ENCODE measurements at places on chromosomes 4 and X. TPM values are rescaled to one million over a fixed set of nuclear protein-coding genes. Genes with fewer than 3 reads are reported as not detected.
A peak's percentile ranks its signal among the peaks of the same experiment; 100 is the strongest.

- peaks cover 13% of the 10 kb centered on the region for H3K36me3 ChIP-seq
- no peaks in the 10 kb centered on the region for H3K4me1 ChIP-seq
- no peak overlapping the region for H3K4me3 ChIP-seq
- no peak for DNase-seq
- H3K27ac ChIP-seq = no peak overlapping the region
Measured at GRCh38 chr4:39900966-39901365, 76.7 kb downstream of the PDS5A start.

SOD3 gene
- total RNA-seq = not detected

GRCh38 chr4:8439168-8439567 is 1.4 kb downstream of the ACOX3 start:
- peaks cover 32% of the 10 kb centered on the region for H3K36me3 ChIP-seq
- H3K27me3 ChIP-seq = no peaks in the 10 kb centered on the region
- no peak for DNase-seq
- H3K4me1 ChIP-seq = peaks cover 62% of the 10 kb centered on the region
- H3K4me3 ChIP-seq = peak overlapping the region; percentile 87
- peak overlapping the region; percentile 58 for H3K27ac ChIP-seq

ERAS gene
- 0.54 TPM for total RNA-seq

TRIM61 gene
- 4.1 TPM for total RNA-seq

DNA sequence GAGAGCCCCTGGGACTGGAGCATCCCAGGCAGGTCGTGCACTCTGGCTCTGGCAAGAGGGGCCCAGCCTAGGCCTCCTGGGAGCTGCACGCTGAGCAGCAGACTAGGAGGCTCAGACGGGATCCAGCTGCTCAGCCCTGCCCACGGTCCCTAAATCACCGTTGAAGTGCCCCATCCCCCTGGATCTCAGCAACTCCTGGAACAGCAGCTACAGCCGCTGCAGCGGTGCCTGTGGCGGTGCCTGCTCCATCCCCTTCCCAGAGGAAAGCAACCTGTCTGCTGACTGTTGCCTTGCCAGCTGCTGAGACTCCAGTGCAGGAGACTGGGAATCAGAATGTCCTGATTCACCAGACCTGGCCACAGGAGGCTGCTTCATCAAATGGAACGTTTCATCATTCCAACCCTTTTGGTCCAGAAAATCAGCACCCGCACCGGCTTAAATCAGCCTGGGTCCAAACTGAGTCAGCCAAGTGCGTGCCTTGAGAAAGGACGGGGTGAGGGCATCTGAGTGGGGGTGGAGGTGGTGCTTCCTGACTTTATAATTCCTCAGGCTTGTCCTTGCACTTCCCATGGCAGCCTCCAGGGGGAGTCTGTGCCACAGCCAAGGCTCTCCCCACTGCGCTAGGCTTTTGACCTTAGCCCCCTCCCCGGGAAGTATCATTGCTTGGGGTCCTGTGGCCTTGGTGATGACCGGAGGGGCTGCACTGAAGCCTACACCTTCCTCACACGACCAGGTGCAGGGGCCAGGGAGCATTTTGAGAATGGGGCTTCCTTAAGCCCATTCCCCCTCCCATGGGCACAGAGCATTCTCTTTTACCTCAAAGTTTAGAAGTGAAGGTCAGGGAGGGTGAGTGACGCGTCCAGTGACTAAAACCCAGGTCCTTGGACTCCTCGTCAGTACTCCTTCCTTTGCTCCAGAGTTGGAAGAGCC is 6.5 kb downstream of the ZNF185 start:
- H3K36me3 ChIP-seq = no peaks in the 10 kb centered on the region
- H3K27me3 ChIP-seq = no peaks in the 10 kb centered on the region
- DNase-seq = peak; percentile 16

DNA sequence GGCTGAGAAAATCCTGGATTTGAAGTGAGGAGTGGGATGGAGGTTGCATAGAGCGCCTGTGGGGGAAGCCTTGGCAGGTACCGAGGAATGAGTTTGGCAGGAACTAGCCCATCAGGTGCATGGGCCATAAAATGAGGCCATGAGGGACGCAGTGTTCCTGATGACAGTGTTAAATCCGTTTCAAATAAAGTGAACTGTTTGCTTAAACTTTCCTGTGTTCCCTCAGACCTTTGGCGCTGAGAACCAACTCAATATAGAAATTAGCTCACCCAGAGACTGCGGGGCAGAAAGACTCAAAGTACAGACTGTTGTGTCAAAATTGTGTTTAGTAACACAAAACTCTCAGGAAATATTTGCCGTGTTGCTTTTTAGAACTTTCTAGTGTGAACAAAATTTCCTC is 250.0 kb upstream of the NR3C2 start:
- no peak overlapping the region for H3K4me3 ChIP-seq
- no peak for DNase-seq
- H3K27me3 ChIP-seq = peaks cover 3% of the 10 kb centered on the region

DNA sequence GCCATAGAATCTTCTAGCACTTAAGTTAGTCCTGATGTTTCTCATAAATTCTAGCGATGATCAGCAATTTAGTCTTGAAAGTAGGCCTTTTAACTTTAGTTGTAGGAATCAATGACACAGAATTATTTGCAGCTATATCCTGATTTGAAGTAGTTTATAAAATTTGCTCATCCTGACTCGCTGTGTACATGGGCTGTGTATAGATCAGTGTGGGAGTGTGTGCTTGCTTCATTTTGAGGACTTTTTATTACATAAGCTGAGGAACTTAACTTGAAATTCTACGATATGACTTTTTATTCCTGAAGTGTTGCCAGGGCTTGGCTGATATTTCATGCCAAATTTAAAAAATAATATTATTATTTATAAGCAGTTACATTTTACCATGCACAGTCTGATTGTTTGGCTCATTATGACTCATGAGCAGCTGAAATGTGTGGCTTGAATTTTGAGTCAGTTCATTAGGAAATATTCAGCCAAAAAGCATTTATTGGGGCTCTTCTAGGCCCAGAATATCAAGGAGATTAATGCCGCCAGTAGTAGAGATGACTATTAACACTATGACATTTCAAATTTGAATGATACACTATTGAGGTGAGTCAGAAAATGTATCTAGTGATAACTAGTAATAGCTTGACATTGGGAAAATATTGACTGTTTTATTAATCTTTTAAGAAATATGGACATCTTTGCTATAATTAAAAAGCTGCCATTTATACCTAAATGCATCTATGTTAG is 128.9 kb upstream of the LIMCH1 start:
- peaks cover 8% of the 10 kb centered on the region for H3K27me3 ChIP-seq
- H3K27ac ChIP-seq = no peak overlapping the region
- no peaks in the 10 kb centered on the region for H3K4me1 ChIP-seq
- DNase-seq = no peak
- no peak overlapping the region for H3K4me3 ChIP-seq

GUCY2F gene
- total RNA-seq = not detected
